ENCODE measurements at places on chromosomes 13 and 19.

GRCh38 chr19:43519436-43520088, 7.4 kb downstream of the ETHE1 start:
- no peak for DNase-seq

GRCh38 chr19:295687-296370, 4.6 kb upstream of the PLPP2 start:
- DNase-seq: no peak

- no peak for DNase-seq
Measured at GRCh38 chr19:5799247-5800241, 5.3 kb upstream of the NRTN start.

- DNase-seq: no peak
Measured at GRCh38 chr19:31648347-31648746, 299.1 kb upstream of the TSHZ3 start.

DNA sequence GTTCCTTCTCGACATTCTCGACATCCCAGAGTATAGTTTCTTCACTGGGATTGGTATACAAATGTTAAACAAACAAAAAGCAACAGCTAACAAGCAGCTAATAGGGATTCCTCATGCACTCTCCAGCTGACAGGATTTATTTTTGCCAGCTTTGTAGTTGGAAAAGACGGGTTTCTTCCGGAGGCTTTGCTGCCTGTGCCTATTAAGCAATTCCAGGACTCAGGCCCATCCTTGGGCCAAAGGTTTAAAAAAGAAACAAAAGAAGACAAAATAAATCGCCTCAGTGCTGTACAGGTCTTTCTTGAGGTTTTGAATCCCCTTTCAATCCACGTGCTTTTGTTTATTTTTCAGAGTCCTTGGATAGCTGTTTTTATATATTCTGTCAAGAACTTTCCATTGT, 1414.5 kb upstream of the PCDH9 start:
- DNase-seq: no peak

DNA sequence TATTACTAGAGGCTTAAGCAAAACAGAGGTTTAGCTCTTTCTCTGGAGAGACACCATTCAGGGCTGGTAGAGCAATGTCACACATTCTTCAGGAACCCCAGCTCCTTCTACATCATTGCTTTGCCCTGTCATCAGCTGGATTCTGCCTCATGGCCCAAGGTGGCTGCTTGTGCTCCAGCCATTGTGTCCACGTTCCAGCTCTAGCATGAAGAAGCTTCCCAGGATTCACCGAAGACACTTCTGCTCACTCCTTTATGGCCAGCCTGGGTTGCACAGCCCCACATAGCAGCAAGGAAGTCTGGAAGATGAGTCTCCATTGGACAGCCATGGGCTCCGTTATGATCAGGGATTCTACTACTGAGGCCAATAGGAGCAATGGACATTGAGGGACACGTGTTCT, 13.2 kb downstream of the PGLS start:
- no peak for DNase-seq

DNA sequence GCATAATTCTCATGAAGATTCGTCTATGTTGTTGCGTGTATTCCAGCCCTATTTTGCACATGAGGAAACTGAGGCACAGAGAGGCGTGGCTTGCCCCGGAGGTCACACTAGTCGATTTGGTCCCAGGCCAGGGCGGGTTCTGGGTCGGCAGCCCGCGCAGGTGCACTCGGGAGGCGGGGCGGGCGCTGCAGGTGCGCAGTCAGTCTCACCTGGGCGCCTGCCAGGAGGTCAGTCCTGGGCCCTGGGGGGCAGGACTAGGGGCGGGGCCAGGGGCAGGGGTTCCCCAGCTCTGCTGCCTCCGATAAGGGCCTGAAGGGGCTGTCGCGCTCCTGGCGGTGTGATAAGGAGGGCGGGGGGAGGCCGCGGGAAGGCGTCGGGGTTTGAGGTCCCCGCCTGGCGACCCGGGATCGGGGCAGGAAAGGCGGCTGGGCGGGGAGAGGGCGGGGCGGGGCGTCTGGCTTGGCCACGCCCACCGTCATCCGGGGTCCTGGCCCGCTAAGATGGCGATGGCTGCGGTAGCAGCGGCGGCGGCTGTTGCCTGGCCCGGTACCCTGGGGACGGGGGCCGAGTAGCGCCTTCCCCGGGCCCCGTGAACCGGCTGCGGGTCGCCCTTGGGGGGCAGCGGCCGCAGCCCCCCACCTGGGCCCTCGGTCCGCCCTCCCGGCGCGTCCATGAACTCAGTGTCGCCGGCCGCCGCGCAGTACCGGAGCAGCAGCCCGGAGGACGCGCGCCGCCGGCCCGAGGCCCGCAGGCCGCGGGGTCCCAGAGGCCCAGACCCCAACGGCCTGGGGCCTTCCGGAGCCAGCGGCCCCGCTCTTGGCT, at the start of gene ATG4D:
ATG4D (plus strand) TSS at position 485 of the 822 bp plus-strand sequence; CDS start at position 672, 187 bp downstream.
- DNase-seq: peak; percentile 88

- peak; percentile 53 for DNase-seq
Measured at GRCh38 chr13:112900691-112901091, 68.3 kb upstream of the MCF2L start.

GRCh38 chr13:31394506-31394905, 194.7 kb downstream of the B3GLCT start:
- no peak for DNase-seq

- DNase-seq: no peak
Measured at GRCh38 chr13:46088821-46089562, 15.8 kb downstream of the CPB2 start.

DNA sequence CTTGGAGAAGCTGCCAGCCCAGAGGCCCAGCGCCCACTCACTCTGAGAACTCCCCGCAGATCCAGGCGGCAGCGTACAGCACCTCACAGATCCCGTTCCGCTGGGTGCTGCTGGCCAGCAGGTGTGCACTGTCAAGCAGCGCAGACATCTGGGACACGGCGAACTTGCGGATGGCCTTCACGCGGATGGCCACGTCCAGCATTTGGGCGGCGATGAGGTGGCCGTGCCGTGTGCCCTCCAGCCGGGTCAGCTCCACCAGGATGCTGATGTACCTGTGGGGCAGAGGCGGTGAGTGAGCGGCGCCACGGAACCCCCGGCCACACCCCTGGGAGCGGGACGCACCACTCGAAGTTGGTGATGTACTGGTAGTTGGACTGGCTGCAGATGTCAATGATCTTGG, 24.1 kb downstream of the IZUMO4 start:
- DNase-seq: no peak

DNA sequence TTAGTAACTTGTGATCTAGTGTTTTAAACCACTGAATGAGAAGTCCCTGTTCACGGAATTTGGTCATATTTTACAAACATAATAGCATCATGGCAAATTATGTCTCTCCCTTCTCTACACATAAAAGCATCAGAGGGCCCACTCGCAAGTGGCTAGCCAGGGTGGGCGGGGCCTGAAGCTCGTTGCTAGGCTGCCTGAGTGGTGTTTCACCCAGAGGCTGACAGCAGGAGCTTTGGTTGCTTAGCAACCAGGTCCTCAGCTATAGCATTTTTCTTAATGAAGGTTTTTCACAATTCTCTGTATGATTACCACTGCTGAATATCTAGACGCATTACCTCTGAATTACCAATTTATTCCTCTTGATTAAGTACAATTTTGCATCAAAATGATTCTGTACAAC, 126.5 kb downstream of the NALCN start:
- DNase-seq: no peak

All from suprapubic skin (tissue), 4 donors.